ENCODE measurements at places on chromosomes 2 and 18. TPM values are rescaled to one million over a fixed set of nuclear protein-coding genes. Genes with fewer than 3 reads are reported as not detected.

The MREG gene
- 3.4 TPM for total RNA-seq

The TTC21B gene
- 81.2 TPM for total RNA-seq

GRCh38 chr2:143936848-143937722, 582.8 kb downstream of the ZEB2 start:
- no peak for DNase-seq

- DNase-seq: no peak
Measured at GRCh38 chr18:3451989-3452749, 2.2 kb downstream of the TGIF1 start.

The EPC2 gene
- 80.9 TPM for total RNA-seq

DNA sequence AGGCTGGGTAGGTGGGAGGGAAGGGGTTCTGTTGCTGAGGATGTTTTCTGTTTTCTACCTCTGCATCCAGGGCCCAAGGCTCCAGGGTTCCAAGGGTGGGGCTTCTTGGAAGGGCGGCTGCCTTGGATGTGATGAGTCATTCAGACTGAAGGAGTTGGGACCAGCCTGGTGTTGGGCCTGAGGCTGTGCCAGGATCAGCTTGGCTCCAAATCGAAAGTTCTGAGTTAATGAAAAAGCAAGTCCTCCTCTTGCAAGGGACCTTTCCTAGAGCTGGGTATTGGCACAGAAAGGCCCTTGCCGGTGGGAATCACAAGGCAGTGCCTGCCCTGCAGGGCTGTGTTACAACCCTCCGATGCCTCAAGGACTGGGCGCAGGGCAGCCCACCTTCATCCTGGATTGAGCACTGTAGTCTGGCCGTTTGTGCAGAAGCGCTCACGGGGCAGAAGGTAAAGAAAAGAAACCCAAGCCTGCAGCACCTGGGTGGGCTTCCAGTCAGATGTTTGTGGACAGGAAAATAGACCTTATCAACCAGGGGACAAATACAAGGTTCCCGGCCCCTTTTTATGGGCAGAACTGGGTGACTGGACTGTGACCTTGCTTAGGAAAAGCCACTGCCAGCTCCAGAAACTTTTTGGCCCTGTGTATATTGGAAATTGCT, 52.5 kb upstream of the MCFD2 start:
- DNase-seq: no peak

DNA sequence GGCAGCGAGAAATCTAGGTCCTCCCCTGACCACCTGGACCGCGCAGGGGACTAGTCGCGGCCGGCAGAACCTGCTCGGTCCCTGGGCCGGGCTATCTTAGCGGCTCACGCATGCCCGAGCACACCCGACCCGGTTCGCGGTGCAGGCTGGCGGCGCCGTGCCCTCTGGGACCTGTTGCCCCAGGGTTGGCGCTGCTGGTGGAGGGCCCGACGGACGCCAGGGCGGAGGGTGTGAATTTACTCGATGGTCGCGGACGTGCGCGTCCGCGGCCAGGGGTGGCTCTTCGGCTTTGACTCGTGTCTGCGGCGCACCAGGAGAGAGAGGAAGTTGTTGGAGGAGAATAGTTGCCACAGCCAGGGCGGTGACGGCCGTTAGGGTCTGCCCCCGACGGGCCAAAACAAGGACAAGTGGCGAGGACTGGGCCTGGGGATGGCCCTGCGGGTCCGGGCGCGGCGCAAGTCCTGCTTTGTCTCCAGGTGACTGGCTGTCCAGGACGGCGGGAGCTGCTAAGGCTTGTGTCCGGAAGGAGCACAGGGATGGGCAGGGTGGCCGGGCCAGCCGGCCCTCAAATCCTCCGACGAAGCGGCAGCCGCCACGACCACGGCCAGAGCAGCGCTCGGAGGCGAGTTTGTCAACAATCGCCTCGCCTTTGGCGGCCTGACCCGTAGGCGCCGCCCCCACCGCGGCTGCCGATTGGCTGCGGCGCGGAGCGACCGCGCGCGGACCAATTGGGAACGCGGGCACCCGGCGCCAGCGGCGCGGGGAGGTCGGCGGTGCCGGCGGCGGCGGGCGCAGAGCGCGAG, 1.3 kb downstream of the BCL2L11 start:
- DNase-seq: no peak

DNA sequence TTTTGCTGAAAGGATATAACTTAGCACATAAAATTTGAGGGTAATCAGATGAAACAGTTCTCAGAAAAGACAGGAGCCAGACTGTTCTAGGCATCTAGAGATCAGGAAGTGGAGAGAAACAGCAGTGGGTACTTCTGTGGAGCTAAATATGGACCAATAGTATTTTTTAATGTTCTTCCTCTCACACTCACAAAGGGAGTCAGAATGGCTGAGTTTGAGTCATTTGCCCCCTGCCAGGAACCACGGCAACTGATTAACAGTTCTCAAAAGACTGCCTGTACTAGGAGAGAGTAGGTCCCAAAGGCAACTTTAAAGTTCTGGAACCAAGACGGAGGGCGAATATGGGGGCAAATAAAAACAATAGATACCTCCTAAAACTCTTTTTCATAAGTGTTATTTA, 107.5 kb downstream of the GULP1 start:
- no peak for DNase-seq

DNA sequence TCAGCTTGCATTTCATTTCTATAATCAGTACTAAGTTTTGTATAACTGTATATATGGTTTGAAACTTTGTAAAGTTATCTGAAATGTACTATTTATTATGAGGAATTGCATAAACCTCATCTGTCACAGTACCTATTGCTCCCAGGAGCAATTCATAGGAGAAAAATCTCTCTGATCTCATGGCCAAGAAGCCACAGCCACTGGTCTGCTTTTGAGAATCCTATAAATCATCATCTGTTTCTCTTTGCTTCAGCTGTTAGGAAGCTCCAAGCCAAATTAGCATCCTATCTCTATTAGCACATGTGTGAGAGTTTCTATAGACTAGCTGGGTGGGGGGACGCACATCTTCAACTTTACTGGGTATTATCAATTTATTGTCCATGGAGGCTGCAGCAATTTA, 210.3 kb downstream of the CYP26B1 start:
- no peak for DNase-seq

DNA sequence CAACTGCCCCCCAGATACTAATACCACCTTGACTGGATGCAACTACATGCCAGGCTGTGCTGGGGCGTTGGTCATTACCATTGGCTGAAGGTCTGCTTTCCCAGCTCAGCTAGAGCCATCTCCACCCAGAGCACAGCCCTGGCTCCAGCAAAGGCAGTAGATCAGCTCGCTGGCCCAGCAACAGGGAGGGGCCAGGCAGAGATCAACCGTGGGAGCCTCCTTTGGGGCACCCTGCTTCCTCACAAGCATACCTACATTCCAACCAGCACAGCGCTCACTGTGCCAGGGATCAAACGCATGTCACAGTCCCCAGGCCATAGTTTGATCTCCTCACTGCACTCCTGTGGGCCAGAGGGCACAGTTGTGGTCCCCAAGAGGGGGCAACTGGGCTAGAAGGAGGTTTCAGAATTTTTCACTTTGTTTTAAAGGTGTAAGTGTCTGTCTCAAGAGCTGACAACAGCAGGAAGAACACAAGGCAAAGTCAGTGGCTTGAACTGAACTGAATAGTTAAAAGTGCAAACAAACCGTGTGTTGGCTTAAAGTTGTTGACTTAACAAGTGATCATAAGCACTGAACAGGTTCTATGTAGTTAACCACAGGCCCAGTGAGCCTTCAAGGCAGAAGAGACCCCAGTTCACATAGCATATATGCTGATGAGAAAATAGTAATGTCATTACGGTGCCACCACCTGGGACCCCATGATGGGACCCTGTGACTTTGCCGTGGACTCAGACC, 70.1 kb upstream of the BZW1 start:
- peak; percentile 46 for DNase-seq

The GFPT1 gene
- 74.3 TPM for total RNA-seq

- no peak for DNase-seq
Measured at GRCh38 chr2:239230318-239231052, 170.3 kb downstream of the HDAC4 start.

DNA sequence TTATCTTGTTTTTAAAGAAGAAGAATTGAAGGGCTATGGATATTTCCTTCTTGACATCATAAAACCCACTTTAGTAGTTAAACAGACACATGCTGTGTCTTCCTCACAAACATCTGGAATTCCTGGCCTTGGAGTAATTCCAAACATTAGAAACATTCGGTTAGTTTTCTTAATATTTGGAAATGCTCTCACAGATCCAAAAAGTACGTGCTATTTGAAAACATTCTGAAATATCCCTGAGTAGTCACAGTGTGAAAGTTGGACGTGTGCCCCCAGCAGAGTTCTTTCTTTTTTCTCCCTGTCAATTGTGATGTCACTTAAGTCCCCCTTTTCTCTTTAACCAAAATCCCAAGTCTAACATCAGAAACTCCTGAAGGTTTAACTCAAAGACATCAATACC, 91.3 kb downstream of the ANTXR1 start:
- DNase-seq: no peak

DNA sequence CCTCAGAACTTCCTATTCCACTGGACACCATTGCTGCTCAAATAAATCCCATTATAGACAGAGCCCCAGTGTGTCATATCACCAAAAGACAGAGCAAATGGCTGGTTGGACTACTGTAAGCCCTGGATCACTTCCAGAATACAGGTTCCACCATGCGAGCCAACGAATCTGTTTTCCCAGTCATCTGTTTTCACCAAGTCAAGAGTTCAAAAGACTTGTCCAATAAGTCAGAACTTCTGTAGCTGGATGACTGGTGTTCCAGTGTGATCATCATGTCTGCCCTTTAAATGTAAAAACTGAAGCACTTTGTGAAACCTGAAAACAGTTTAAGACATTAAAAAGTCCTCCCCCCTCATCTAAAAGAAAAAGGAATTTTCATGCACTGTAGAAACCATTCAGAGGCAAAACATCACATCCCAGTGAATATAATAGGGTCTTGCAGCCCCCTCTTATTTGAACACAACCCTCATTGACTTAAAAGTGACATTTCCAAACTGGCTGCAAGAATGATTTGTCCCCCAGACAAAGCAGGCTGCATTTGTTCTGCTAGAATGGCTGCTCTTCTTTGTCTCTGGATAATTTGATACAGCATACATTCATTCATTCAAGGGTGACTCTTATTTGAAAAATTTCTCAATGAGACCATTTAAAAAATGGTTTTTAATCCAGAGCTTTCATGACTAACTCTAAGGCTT, 64.6 kb upstream of the TANC1 start:
- no peak for DNase-seq

DNA sequence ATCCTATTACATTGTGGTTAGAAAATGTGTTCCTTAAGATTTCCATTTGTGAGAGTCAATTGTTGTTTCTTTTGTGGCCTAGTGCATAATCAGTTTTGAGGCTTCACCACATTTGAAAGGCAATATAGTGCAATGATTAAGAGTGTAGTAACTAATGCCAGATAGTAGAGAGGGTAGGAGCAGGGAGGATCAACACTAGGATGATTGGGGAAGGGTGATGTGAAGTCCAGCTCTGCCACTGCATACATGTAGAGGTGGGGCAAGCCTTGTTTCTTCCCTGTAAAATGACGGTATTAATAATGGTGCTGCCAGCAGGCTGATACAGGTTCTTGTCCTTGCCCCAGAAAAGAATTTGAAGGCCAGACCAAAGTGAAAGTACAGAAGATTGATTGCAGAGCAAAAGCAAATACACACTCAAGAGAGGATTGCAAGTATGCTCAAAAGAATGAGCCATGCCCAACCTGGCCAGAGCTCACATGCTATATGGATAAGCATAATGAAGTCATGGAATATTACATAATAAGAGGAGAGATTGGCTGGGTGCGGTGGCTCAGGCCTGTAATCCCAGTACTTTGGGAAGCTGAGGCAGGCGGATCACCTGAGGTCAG, 8.0 kb downstream of the SP100 start:
- peak; percentile 28 for DNase-seq

GRCh38 chr2:2892378-2892777, 485.2 kb downstream of the EIPR1 start:
- DNase-seq: no peak

The PTPRM gene
- total RNA-seq: 112 TPM

DNA sequence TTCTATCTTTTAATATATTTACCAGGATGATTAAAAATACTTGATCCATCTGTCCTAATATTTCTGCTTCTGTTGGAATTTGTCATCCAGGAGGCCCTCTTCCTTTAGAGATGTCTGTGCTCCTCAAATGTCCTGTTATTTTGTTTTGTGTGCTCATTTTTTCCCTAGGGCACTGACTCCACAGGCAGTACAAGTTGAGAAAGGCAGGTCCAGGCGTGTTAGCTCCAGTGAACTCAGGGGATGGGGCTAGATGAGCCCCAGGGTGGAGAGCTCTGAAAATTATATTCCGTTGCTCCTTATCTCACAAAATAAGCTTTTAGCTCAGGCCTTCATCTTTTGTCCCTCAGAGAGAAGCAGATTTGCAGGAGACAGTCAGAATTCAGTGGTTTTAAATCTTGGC, 105.7 kb downstream of the SLC4A3 start:
- DNase-seq: no peak

GRCh38 chr2:8615252-8615575, 66.6 kb upstream of the ID2 start:
- no peak for DNase-seq

- no peak for DNase-seq
Measured at GRCh38 chr2:224807153-224807964, 91.2 kb upstream of the CCDC195 start.

The BARD1 gene
- total RNA-seq: 74.2 TPM

The GAREM1 gene
- 15.9 TPM for total RNA-seq

DNA sequence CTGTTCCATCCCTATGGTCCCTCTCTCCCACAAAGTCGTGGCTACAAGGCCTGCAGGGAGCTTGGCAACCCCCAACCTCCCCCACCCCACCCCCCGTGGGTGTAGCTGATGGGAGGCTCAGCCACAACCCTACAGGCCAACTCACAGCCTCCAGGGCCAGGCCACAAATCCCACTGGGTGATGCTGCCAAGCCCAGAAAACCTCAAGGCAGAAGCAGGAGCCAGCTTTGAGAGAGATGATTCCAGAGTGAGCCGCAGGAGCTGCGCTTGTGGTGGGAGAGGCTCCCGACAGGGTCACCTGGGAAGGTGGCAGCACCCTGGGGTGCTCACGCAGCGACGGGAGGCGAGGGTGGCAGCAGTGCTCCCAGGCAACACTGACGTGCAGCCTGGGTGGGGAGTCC, 44.8 kb downstream of the ADCY3 start:
- no peak for DNase-seq

DNA sequence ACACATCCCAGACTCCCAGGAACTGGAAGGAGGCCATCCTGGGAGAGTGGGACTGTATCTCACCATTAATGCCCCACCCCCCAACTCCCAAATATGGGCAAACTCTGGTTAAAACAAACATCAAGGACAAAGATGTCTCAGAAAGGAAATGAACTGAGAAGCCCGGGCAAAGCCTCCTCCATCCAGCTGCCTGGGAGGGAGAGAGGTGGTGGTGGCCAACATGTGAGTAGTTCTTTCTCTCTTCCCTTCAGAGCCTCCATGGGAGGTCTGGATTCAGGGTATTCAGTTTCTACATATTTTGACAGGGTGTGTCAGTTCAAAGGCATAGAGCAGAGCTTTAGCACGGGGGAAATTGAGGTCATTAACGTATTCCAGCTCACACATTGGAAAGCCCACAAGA, 57.5 kb downstream of the CXCR4 start:
- no peak for DNase-seq

- peak; percentile 82 for DNase-seq
Measured at GRCh38 chr2:24083567-24084385, 858 bp downstream of the TP53I3 start.

- no peak for DNase-seq
Measured at GRCh38 chr2:20600756-20601325, 50.1 kb downstream of the HS1BP3 start.

The PCARE gene
- 0.16 TPM for total RNA-seq

The GPR45 gene
- not detected for total RNA-seq

GRCh38 chr2:54084600-54084999, 30.8 kb upstream of the ACYP2 start:
- DNase-seq: no peak

The HMSD gene
- total RNA-seq: 0.11 TPM

The G6PC2 gene
- not detected for total RNA-seq

The WDR54 gene
- total RNA-seq: 7.8 TPM

GRCh38 chr2:207289295-207290018, 123.7 kb upstream of the KLF7 start:
- no peak for DNase-seq
